ENCODE measurements at places on chromosomes 11 and 22.

- DNase-seq, result no peak
Observed at GRCh38 chr22:24159650-24160049, 21.6 kb upstream of the SUSD2 start.

DNA sequence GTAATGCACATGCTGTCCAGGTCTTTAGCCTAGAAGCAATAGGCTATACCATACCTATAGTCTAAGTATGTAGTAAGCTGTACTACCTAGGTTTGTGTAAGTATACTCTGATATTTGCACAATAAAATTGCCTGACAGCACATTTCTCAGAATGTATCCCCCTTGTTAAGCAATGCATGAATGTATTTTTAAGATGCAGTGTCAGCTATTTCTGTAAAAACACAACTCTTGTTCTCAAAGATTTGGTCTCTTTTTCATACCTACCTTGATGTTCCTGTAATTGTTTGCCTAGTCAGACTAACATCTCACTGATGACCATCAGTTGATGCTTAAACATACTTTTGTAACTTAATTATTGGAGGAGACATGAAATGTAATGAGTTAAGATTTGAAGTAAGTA is 619.9 kb downstream of the CNTN5 start:
- no peak for DNase-seq

DNA sequence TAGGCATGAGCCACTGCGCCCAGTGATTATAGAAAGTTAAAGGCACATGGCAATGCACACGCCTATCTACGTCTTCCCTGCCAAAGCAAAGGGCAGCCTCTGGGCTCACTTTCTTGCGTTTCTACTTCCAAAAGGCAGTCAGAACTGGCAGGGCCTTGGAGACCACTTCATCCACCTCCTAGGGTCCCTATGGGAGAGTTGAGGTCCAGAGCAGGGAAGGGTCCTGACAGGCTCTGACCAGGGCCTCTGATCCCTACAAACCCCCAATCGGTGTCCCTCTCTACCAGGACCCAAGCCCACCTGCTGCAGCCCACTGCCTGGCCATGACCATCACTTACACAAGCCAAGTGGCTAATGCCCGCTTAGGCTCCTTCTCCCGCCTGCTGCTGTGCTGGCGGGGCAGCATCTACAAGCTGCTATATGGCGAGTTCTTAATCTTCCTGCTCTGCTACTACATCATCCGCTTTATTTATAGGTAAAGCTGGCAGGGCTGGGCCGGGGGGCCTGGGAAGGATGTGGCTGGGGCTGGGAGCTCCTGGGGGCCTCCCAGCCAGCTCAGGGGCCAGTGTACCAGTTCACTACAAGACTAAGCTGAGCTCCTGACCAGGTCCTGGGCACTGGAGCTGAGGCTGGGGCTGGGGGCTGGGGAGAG is 1.5 kb downstream of the BEST1 start:
- DNase-seq, result no peak

DNA sequence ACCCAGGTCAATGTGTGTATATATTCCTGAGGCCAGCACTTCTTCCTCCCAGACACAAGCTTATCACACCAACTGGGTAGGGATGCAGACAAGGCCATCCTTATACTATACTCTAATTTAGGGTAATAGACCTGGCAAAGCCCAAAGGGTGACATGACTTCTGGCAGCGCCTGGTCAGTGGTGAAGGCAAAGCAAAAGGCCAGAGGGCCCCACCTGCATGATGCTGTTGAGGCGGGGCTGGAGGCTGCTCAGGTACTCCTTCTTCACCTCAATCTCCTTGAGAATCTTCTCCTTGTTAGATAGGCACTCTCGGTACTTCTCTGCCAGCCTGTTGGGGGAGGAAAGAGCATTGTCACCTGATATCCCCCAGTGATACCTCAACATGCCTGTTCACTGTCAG is 17.1 kb downstream of the THOC5 start:
- DNase-seq, result no peak

DNA sequence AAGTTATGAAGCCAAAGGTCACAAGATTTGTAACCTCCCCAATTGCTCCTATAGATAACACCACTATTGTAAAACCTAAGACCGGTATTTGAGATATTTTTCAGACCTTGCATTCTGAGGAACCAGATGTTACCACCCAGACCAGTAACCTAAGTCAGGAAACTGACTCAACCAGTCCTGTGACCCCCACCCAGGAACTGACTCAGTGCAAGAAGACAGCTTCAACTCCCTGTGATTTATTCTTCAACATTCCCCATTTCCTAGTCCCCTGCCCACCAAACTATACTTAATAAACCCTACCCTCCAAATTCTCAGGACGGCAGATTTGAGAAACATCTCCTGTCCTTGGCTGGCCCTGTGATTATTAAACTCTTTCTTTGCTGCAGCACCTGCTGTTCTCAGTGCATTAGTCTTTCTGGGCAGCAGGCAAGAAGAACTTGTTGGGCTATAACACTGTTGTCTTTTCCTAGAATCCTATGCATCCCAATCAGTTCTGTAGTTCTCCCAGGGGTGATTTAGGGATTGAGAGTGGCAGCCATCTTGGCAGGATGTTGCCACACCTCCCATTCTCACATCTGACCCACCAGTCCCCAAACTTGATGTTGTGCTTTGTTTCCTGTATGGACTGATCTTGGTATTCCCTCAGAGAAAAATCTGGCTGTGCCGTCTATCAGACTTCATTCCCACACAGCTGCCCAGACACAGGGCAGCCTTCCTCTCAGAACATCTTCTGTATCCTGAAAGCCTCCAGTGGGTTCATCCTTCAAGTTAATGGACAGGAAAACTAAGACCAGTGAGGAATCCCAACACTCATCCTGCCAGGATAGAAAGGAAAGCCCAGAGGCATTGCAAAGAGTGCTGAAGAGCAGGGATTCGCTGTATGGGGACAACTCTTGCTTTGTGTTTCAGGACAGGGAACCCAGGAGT is 104.0 kb downstream of the PDE2A start:
- DNase-seq, result no peak

DNA sequence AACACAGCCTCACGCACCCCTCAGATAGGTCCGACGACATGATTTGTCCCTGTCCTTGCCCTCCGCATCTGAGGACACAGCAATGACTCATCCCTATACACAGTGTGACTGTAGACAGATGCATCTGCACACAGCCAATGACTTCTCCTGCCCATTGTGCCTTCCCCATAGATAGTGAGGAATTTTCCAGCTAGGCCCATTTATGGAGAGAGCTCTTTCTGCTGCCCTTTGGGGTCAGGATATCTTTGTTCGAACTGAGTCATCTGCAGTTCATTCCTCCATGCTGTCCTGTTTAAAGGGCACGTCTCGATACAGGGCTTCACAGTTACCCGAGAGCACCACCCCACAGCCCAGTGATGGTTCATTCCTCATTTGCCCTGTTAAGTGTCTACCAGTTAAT is 96.7 kb downstream of the LARGE1 start:
- DNase-seq, result no peak

GRCh38 chr11:72908032-72908676 is 93.9 kb downstream of the ATG16L2 start:
- no peak for DNase-seq

GRCh38 chr11:35324981-35325380 is 94.4 kb downstream of the SLC1A2 start:
- no peak for DNase-seq

DNA sequence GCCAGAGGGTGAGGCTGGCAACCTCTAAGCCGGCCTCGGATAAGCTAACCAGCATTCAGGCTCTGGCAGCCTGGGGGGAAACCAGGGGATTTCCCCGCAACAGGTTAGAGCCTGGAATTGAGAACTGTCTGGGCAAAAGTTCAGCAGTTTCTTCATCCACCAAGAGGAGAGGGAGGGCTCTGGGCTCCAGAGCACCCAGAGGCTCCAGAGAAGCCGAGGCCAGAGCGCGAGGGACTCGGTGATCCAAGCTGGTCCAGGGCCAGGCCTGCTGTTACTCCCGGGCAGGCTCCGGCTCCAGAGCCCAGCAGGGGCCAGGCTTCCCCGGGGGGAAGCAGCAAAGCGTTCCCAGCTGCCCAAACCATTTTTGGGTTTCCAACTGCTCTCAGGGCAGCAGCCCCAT is 13.3 kb upstream of the SH3BP1 start:
- no peak for DNase-seq

- DNase-seq, result peak; percentile 70
Observed at GRCh38 chr22:43862074-43862881, at the start of gene SULT4A1. Gene SULT4A1 (minus strand): TSS chr22:43862513. CDS start chr22:43862382, 131 bp downstream.

DNA sequence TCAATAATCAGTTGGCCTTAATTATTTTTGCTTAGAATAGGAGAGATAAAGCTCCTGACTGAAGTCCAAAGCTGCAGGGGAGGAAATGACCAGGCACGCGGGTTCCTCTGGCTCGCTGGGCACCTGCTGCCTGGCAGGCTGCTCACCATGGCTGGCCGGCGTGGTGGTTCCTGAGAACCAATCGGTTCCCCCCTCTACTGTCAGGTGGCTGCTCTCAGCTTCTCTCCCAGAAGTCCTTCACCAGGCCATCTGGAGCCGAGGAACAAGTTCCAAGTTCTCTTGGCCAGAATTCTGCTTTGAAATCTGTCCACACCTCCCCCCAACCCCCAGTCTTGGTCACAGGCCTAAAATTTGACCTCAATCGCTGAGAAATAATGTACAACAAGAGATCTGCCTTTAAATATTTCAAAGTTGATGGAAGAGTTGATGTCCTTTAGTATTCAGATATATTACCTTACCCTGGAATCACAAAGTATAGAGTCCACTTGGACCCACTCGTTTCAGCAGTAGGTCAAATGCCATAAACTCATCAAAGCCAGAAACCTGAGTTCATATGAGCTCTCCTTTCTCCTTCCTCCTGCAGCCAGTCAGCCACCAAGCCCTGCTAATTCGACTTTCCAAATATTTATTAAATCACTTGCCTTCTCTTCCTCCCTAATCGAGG is 25.2 kb downstream of the EXPH5 start:
- no peak for DNase-seq

GRCh38 chr11:66745356-66746235 is 16.6 kb upstream of the SPTBN2 start:
- peak; percentile 73 for DNase-seq

- no peak for DNase-seq
Observed at GRCh38 chr11:61716478-61717285, 35.8 kb upstream of the MYRF start.

- peak; percentile 40 for DNase-seq
Observed at GRCh38 chr11:65058012-65058411, 341 bp downstream of the NAALADL1 start.

- DNase-seq, result no peak
Observed at GRCh38 chr11:122093731-122094275, 22.2 kb downstream of the BLID start.

DNA sequence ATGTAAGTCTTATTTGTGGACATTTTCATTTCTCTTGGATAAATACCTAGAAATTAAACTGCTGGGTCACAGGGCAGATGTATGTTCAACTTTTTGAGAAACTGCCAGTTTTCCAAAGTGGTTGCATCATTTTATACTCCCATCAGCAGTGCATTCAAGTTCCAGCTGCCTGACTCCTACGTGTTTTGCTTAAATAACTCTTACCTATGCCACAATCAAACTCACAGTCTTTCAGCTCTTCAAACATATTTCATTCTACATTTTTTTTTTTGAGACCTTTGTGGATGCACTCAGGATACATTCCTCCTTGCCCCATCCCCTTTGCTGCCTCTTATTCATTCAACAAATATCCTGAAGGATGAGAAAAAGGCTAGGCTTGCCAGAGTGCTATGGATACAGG is 9.2 kb downstream of the TCF20 start:
- no peak for DNase-seq

DNA sequence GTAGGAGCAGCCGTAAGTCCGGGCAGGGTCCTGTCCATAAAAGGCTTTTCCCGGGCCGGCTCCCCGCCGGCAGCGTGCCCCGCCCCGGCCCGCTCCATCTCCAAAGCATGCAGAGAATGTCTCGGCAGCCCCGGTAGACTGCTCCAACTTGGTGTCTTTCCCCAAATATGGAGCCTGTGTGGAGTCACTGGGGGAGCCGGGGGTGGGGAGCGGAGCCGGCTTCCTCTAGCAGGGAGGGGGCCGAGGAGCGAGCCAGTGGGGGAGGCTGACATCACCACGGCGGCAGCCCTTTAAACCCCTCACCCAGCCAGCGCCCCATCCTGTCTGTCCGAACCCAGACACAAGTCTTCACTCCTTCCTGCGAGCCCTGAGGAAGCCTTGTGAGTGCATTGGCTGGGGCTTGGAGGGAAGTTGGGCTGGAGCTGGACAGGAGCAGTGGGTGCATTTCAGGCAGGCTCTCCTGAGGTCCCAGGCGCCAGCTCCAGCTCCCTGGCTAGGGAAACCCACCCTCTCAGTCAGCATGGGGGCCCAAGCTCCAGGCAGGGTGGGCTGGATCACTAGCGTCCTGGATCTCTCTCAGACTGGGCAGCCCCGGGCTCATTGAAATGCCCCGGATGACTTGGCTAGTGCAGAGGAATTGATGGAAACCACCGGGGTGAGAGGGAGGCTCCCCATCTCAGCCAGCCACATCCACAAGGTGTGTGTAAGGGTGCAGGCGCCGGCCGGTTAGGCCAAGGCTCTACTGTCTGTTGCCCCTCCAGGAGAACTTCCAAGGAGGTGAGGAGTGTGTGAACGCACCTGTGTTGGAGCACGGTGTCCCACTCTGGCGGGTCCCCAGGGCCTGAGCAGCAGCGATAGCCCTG is at the start of gene TAGLN:
TSS of gene TAGLN (plus strand) at position 318 of the 863 bp plus-strand sequence. CDS start 3,644 bp downstream, outside the sequence.
- no peak for DNase-seq

DNA sequence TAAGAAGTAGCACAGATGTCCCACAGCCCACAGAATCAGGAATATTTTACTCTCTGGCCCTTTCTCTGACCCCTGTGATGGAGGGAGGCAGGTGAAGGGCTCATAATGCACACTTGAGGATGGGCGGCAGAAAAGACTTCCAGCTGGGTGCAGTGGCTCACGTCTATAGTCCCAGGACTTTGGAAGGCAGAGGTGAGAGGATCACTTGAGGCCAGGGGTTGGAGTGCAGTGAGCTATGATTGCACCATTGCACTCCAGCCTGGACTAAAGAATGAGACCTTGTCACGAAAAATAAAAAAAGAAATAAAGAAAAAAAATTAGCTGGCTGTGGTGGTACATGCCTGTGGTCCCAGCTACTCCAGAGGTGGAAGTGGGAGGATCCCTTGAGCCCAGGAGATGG is 13.5 kb upstream of the CRYBB3 start:
- no peak for DNase-seq

GRCh38 chr11:76677458-76677765 is 6.9 kb upstream of the LRRC32 start:
- no peak for DNase-seq

DNA sequence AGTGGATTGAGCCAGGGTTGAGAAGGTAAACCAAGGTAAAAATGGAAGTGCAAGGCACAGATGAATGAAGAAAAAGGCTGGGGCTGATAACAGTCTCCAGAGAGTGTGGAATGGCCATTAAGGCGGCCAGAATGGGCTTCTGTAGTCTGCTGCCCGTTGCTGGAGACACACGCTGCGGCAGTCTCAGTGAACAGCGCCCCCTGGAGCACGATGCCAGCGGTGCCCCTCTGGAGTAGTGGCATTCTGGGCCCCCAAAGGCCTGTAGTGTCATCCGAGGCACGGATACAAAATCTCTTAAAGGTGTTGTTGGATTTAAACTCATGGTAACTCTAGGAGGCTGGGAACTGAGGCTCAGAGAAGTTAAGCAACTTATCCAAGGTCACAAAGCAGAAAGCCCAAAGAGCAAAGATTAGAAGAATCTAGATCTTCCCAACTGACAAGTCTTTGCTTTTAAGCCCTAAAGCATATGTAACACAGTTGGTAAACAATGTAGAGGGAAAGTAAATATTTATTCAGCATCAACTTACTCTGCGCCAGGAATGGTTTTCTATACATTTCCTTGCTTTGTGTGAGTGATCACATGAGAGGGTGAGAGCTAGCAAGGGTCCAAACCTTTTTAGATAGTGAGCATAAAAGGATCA is 18.2 kb downstream of the KCNJ1 start:
- peak; percentile 59 for DNase-seq

GRCh38 chr11:71309611-71310010 is 57.2 kb upstream of the SHANK2 start:
- DNase-seq, result no peak
